ENCODE measurements at places on chromosomes 4 and X. TPM values are rescaled to one million over a fixed set of nuclear protein-coding genes. Genes with fewer than 3 reads are reported as not detected.

GRCh38 chrX:7132335-7133049 is 15.0 kb upstream of the STS start:
- no peaks in the 10 kb centered on the region for H3K36me3 ChIP-seq
- H3K4me3 ChIP-seq, result no peak overlapping the region
- no peaks in the 10 kb centered on the region for H3K27me3 ChIP-seq
- H3K27ac ChIP-seq, result peak overlapping the region; percentile 70
- DNase-seq, result peak; percentile 70

DNA sequence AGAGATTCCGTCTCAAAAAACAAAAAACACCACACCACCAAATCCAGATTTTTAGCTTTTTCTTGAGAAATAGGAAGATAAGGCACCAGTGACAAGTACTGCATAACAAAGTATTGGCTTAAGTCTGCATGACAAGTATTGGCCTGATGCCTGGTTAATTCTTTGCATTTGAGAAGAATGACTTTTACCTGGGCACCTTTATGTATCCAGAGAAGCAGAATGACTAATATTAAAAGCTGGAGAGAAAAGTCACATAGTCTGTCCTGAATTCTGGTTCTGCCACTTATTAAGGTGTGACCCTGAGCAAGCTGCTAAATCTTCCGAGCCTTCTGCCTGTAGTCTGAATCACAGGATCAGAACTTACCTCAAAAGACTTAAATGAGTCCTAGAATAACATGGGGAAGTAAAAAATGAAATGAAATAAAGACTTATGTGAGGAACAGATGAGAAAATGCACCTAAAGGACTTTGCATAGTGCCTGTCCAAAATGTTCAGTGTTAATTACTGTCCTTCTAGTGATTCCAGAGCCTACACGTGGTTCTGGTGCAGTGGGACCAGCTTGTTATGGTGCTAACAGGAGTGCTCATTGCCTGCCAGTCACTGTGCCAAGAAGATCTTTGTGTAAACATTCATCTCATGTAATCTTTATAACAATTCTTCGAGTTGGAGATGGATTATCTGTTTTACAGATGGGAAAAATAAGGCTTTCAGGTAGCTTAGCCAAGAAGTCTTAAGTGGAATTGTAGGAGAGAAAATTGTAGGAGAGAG is 31.6 kb downstream of the UGDH start:
- H3K27me3 ChIP-seq, result no peaks in the 10 kb centered on the region
- no peaks in the 10 kb centered on the region for H3K4me1 ChIP-seq
- no peak overlapping the region for H3K4me3 ChIP-seq
- H3K36me3 ChIP-seq, result peaks cover 5% of the 10 kb centered on the region
- DNase-seq, result no peak
- no peak overlapping the region for H3K27ac ChIP-seq

GRCh38 chrX:53483416-53483815 is 49.2 kb upstream of the HSD17B10 start:
- H3K27me3 ChIP-seq, result no peaks in the 10 kb centered on the region
- no peak overlapping the region for H3K27ac ChIP-seq
- DNase-seq, result no peak
- no peak overlapping the region for H3K4me3 ChIP-seq

DNA sequence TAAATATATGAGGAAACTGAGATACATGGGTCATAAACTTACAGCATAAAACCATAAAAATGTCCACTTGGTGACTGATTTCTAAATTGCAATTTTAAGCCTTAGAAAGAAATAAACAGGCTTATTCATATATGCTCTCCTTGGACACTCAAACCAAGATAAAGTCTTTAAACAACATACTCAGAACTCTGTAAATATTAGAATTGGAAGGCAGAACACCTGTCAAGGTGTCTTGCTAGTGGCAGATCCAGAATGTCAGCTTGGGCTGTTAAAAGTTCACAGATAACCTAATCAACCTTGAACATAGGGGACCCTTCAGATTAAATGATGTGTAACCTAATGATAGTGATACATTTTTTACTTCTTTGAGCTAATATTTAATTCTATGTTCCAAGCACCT is 208.1 kb upstream of the ARSJ start:
- no peak overlapping the region for H3K4me3 ChIP-seq
- no peaks in the 10 kb centered on the region for H3K36me3 ChIP-seq
- no peaks in the 10 kb centered on the region for H3K27me3 ChIP-seq
- H3K27ac ChIP-seq, result no peak overlapping the region
- no peak for DNase-seq

- no peaks in the 10 kb centered on the region for H3K4me1 ChIP-seq
- no peaks in the 10 kb centered on the region for H3K27me3 ChIP-seq
- DNase-seq, result no peak
- no peak overlapping the region for H3K27ac ChIP-seq
Observed at GRCh38 chr4:15738877-15739276, 36.0 kb downstream of the BST1 start.

The UGT2A1 gene
- total RNA-seq, result not detected

The CFI gene
- total RNA-seq, result 6.1 TPM

Data from SJSA1 (cell line).